ENCODE measurements at places on chromosomes 13 and 19.

GRCh38 chr19:33957804-33958203, 161.1 kb downstream of the KCTD15 start:
- no peak for DNase-seq

DNA sequence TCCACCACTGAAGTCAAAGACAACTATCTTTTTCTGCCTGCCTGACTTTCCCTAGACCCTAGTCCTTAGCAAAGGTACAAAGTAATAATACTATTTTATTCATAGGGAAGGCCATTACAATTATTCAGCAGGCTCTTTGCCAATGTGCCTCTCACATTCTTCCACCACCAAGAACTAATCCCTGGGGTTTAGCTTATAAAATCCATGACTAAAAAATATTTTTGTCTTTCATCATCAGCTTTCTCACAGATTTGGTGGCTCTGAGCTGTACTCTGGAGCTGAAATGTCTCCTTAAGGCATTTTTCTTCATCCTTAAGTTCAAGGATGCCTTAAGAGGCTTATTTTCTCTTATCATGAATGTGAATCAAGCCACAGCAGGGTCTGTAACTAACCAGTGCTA, 96.1 kb downstream of the OXGR1 start:
- DNase-seq = no peak

DNA sequence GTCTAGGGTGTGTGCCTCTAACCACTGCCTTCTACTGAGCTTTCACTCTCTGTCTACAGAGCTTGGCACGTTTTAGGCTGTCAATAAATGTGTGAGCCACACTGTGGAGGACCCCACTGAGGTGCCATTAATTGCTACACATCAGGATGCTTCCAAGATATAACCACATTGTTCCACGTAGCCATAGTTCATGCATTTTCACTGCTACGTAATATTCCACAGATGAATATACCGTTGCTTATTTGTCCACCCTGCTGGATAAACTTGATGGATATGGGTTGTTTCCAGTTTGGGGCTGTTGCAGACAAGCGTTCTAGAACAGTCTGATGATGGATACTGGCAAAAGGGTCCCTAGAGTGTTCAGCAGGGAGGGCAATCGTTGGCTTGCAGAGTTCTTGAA, 11.3 kb upstream of the NUMBL start:
- DNase-seq = no peak

- no peak for DNase-seq
These were observed 9.1 kb downstream of the FFAR2 start for GRCh38 chr19:35457173-35457572.

DNA sequence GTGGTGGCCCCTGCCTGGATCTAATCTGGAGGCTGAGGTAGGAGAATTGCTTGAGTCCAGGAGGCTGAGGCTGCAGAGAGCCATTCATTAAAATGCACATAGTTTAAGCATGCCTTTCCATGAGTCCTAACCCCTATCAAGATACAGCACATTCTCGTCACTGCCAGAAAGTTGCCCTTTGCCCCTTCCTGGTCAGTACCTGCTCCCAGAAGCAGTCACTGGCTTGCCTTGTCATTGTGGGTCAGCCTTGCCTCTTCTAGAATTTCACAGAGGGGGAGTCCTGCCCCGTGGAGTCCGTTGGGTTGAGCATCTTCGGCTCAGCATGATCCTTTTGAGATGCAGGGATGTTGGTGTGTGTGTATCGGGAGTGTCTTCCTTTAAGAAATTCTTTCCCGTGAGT, 10.8 kb downstream of the BICRA start:
- DNase-seq = no peak

Data from vagina (tissue), 2 donors.